Fibroblast of pulmonary artery (primary cell): ENCODE measurements at places on chromosomes 12 and 14.
A peak's percentile ranks its signal among the peaks of the same experiment; 100 is the strongest.

GRCh38 chr12:69906411-69907216, 81.6 kb downstream of the MYRFL start:
- DNase-seq, result no peak

DNA sequence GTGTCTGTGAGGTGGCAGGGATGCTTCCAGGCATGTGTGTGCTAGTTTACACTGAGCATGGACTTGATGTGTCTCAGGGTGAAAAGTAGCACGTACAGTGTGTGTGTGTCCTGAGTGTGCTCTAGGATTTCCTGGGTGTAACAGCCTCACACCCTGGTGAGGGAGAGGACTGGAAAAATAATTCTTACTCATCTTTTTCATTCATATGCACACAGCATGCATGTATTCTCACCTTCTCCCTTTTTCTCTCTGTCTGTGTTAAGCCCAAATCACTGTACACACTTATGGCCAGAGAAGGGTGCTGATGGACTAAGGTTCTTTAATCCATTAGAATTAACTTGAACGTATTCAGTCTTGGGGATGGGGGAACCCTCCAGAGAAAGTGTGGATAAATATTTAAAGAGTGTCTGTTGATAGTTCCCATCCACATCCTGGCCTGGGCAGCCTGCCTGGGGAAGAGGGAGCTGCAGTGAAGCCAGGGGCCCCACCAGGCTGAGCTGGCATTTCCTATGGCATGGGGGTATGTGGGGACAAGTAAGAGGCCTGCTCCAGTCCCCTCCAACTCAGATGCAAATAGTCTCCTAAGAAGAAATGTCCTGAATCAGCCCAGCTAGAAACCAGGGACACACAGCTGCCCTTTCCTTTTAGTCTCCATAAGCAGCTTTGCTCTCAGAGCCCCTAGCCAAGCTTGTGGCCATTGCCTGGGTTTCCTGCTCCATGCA, 1.1 kb upstream of the HOXC8 start:
- no peak for DNase-seq

DNA sequence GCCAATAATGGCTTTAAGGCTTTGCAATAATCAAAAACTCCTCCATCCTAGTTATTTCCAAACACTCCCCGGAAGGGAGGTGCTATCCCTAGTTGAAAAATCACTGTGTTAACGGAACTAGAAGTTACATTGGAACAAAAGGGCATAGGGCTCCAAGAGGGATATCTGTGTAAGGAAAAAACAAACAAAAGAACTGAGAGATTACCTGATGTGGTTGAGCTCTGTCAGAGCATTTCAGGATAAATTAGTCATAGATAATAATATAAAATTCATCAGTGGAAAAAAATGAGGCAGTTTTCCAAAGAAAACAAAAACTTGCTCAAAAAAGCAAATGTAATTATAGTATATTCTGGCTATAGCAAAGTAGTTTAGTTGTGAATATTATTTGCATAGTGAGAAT, 27.4 kb upstream of the PAPLN start:
- DNase-seq, result peak; percentile 85

- DNase-seq, result no peak
These were observed 66.8 kb downstream of the TXNDC16 start for GRCh38 chr14:52485350-52485960.

DNA sequence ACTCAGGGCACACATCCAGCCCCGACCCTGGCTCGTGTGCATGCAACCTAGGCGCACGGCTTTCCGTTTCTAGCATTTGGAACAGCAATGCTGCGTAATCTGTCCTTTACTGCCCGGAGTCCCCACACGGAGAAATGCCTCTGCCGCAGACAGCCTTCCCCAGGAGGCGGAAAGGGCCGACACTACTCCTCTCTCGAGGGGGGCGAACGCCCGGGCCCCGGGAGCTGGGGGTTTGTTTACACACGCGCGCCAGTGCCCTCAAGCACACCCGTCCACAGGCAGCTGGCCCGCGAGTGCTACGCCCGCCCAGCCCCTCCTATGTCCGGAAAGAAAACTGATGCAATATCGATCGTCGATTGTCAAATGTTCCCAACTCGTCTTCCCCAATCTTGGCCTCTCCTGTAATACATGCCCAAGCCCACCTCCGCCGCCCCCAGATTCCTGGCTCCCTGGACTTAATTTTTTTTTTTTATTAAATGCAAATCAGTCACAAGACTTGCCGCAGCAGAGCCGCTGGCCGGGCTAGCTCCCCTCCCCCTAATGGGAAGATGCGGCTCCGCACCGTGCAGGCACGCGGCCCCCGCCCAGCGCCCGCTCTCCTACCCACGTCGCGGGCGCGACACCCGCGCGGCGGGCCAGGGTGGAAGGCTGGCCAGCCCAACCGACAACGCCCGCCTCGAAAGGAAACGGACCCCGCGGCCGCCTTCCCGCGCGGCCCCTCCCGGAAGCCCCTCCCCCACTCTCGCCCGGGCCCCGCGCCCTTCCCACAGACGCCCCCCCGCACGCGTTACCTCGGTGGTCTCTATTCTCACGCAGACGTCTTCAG, 642 bp downstream of the SLC38A2 start:
- DNase-seq, result peak; percentile 70
